Inflammatory macrophage treated with lipopolysaccharide for 4 hours (primary cell): ENCODE measurements at places on chromosomes 5 and 9.

- DNase-seq = no peak
Measured at GRCh38 chr9:72882117-72882775, 70.6 kb downstream of the ALDH1A1 start.

DNA sequence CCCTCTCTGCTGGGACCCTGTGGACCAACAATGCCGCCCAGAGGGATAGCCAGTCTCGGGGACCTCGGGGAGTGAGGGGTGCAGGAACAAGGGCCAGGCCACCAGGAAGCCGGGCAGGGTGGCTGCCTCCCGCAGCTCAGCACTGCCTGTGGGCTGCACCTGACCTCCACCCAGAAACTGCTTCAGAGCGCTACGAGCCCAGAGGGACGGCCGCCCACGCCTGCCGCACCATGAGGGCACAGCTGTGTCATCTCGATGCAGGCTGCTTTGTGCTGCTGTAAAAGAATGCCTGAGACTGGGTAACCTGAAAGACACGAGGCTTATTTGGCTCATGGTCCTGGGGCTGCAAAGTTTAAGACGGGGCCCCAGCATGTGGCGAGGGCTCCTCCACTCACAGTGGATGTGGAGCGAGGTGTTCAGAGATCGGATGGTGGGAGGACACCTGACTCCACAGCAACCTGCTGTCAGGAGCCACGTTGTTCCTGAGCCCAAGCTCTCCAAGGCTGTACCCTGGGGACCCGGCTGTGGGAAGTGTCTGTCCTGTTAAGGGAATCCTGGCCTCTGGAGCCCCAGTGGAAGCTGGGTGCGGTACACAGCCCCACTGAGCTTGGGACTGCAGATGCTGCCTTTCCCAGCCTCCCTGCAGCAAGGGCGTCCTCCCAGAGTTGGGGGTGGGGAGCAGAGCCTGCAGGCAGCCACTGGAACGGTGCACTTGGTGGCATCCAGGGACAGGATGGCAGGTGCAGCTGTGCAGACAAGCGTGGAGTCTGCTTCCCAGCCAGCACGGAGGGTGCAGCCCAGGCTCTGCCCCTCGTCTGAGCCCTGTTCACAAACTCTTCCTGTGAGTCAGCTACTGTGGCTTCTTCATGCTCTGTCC lies 11.8 kb upstream of the ZDHHC11 start:
- DNase-seq = no peak

DNA sequence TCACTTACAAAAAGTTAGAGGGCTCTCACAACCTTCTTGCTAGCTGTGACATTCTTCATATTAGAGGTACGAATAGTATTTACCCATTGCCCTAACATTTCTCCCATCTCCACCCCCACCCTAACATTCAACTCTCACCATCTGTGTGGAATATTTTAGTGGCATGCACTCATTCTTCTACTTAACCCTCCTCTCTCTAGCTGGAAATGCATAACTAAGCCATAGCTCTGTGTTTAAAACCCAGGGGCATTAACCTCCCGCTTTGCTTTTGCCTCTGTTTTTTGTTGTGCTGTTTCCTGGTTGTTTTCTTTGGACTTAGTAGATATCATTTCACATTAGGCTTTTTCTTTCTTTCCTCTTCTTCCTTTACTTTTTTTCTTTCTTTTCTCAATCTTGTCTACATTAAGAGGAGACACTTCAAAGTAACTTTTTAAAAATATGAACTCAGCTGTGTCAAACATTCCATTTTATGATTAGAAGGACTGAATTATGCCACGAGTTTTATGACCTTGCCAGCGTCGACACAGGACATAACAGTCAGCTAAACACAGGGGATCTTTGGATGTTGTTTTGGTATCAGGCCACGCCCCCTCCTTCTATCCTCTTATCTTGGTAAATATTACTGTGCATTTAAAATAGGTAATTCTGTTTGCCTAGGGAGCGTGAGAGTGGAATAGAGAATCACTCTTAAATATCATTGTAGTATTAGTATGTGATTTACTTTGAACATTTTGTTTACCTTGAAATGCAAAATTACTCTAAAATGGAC lies 236.0 kb downstream of the CD180 start:
- no peak for DNase-seq

GRCh38 chr5:142405814-142406395 lies 81.1 kb upstream of the SPRY4 start:
- no peak for DNase-seq

GRCh38 chr9:110842169-110842568 lies 173.6 kb downstream of the MUSK start:
- no peak for DNase-seq

GRCh38 chr5:163260961-163261360 lies 176.4 kb upstream of the CCNG1 start:
- DNase-seq = no peak

DNA sequence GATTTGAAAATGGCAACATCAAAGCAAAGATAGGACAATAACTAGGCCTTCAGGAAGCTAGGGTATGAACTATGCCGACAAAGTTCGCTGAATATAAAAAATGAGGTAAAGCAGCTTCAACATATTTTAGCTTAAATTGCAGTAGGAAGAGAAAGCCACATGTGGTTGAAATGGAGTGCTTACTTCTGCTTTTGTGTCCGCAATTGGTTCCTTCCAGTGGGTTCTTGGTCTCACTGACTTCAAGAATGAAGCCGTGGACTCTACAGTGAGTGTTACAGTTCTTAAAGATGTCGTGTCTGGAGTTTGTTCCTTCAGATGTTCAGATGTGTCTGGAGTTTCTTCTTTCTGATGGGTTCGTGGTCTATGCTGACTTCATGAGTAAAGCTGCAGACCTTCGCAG lies 95.2 kb downstream of the APTX start:
- DNase-seq = peak; percentile 70

- DNase-seq = no peak
Measured at GRCh38 chr9:95363051-95363841, 45.7 kb upstream of the FANCC start.

DNA sequence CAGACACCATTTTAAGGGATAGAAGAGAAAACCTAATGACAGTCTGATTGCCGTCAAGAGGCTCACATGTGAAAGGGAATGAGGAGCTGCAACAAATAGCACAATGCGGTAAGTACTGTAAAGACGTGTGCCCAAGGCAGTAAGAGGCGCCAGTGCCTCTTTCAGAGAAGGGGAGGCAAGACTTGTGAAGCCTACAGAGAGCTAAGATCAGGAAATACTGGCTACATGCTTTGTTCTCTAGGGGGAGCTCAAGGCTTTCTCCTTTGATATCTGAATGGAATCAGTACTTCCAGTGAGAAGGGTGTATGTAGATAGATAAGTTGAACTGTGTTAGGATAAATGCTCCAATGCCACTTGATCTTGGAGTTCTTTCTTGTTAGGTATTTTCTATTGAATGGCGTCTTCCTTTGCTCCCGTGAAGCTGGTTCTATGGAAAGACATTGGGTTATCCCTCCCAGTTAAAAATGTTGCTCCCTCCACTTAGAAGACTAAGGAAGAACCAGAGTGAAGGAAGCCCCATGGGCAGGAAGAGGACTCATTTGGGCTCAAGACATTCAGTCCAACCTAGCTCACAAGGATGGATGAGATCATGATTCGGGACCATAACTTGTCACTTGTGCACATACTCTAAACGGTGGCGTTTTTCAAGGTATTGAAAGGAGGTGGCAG lies 23.5 kb upstream of the ALDOB start:
- peak; percentile 59 for DNase-seq

DNA sequence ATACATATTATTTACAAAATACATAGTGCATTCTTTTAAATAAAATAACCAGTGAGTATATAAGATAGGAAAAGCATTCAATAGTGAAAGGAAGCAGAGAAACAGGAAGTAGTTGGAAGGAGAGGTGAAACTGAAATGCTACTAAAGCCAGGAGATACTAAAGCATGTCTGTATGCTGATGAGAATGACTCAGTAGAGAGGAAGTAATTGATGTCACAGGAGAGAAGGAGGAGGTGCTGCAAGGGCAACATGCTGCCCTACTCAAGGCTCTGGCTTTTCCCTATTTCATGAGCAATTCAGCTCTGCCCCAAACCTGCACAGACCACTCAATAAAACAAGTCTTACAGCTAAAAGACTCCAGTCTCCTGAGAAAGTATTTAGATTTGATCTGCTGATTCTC lies 108.5 kb upstream of the TXNDC8 start:
- peak; percentile 83 for DNase-seq

- DNase-seq = peak; percentile 15
Measured at GRCh38 chr9:83508067-83508466, 30.1 kb downstream of the FRMD3 start.

DNA sequence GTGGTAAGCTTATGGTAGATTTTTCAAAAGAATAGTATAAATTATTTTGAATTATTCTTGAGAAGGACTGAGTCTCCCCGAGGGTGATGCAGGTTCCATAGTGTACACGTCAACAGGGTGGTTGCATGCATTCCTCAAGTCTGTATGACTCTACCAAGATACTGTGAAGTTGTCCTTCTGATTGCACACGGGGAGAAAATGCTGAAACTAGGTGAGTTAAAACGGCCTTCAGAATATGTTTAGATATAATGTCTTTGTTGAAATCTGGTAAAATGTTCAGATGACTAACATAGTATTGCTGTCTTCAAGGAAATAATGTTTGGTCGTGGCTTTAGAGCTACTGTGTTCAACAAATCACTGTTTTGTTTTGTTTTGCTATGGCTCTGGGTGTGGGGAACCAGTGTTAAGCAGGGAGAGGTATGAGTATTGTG lies 22.4 kb upstream of the TNFAIP8 start:
- DNase-seq = no peak

- no peak for DNase-seq
Measured at GRCh38 chr5:127153031-127153430, 79.7 kb upstream of the C5orf63 start.
